Nasal cavity respiratory epithelium epithelial cell of viscerocranial mucosa (primary cell): ENCODE measurements at places on chromosomes 6 and 20. TPM values are rescaled to one million over a fixed set of nuclear protein-coding genes. Genes with fewer than 3 reads are reported as not detected.

ANKEF1 gene
- total RNA-seq, result 9.6 and 13.7 TPM in 2 replicates

SLC22A16 gene
- not detected in 2 replicates for total RNA-seq

PPDPF gene
- total RNA-seq, result 58.4 and 133 TPM in 2 replicates

BCKDHB gene
- 7.5 and 12.4 TPM in 2 replicates for total RNA-seq

RPS6KA2 gene
- 42.0 and 64.1 TPM in 2 replicates for total RNA-seq

AFDN gene
- 140 and 195 TPM in 2 replicates for total RNA-seq

SIRPB1 gene
- total RNA-seq, result not detected in 2 replicates
